ENCODE measurements at places on chromosomes 5 and 9.

- DNase-seq: no peak
Measured at GRCh38 chr9:109652112-109652511, 127.9 kb upstream of the PALM2AKAP2 start.

DNA sequence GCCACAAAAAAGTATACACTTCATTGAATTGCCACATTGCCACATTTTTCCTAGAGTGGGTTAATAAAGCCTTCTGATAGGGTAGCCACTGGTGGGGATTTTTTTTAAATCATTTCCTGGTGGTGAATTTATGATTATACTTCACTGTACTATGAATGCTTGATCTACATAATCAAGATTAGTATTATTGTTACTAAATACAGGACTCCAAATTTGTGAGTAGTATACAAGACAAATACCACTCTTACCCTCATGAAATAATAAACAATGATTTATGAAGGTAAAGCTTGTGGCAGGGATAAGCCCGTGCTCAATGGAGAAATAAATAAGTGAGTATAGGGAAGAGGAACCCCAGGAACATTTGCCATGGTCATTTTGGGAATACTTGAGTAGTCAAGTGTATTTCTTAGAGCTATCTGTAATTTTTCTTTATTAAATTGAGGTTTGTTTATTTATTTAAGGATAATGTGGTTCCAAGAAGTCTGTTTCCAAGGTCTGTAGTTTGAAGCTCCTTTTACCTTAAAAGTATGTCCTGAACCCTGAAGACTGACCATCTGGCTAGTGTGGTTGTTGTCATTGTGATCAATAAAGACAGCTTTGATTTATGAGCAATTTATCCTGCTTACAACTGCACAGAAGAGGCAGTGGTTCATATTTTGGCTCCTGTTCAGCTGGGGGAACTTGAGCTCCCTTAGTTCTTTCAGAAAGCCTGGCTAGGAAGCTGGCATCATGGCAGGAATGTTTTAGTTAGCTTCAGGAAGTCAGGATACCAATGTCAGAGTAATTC lies 118.6 kb downstream of the ZSWIM6 start:
- DNase-seq: no peak

GRCh38 chr5:158175934-158176481 lies 317.1 kb upstream of the CLINT1 start:
- peak; percentile 74 for DNase-seq

DNA sequence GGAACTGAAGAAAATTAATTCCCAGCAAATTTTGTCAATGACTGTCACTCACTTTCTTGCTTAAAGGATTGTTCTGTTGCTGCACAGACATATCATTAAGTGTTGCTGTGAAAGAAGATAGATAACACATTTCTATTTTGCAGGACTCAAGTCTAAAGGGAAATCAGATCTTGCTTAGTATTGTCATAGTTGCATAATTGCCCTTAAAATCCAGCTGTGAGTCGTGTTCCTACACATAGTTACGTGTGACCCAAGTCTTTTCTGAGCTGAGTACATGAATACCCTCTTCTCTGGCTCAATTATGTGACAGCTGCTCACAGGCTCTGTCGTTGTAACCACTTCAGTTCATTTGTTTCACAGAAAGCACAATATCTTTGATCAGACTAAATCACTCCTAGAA lies 390.8 kb downstream of the DTWD2 start:
- DNase-seq: no peak

DNA sequence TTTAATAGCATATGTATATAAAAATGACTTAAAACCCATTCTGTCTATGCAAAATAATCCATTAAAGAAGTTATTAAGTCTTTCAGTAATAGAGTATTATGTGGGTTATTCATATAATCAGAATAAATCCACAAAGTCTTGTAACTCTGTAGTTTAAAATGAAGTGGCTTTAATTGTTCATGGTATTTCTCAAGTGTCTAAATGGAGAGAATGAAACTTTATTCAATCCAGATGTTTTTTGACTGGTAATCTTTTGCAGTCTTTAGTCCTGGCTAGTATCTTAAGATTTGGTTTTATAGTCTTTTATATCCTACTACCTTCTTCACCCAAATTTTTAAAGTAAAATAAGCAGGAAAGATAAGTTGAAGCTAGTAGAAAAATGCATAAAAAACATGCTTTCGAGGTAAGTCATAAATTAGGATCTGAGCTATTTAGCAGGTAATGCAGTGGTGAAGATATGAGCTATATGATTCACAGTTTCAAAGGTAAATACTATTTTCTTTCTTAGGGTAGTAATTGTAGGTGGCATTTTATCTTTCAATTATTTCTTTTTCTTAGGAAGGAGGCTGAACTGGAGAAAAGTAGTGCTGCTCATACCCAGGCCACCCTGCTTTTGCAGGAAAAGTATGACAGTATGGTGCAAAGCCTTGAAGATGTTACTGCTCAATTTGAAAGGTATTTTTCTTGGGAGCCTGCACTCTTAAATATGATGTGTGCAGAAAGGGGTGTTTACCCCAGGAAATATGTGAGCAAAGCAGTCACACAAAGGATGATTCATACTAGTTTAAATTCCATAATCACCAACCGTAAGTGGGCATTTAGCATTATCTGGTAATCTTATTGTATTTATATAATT lies 17.9 kb downstream of the HMMR start:
- DNase-seq: no peak

GRCh38 chr5:78472469-78473106 lies 112.2 kb downstream of the SCAMP1 start:
- DNase-seq: peak; percentile 35

DNA sequence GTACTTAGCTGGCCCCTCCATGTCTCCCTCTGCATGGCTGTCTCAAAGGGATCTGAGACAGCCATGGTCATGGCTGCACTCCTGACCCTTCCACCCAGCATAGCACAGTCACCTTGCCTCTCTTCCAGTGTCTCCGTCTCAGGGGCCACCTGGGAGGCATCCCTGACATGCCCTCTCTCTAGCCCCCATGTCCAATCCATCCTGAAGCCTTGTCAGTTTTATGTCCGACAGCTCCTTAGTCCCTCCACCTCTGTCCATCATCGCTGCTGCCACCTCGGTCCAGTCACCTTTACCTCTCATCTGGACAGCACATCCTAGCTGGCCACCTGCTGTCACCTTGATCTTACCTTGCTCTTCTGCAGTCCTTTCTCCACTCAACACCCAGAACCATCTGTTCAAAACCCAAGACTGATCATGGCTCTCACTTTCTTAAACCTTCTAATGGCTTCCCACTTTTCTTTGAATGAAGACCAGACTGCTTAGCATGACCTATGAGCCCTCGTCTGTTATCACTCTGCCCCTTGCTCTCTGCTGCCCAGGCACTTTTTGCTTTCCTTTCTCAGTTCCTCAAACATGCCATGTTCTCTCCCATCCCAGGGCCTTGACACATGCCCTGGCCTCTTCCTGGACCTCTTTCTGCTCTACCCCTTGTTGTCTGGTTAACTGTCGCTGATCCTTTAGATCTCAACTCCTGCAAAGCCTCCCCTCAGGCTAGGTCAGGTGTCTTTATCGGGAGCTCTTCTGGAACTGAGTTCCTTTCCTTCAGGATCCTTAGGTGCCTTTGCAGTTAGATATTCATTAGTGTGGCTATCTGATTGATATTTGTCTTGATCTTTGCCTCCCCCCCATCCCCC lies 181.8 kb upstream of the PITX1 start:
- DNase-seq: peak; percentile 8

- DNase-seq: no peak
Measured at GRCh38 chr9:107138261-107138992, 144.7 kb upstream of the RAD23B start.

DNA sequence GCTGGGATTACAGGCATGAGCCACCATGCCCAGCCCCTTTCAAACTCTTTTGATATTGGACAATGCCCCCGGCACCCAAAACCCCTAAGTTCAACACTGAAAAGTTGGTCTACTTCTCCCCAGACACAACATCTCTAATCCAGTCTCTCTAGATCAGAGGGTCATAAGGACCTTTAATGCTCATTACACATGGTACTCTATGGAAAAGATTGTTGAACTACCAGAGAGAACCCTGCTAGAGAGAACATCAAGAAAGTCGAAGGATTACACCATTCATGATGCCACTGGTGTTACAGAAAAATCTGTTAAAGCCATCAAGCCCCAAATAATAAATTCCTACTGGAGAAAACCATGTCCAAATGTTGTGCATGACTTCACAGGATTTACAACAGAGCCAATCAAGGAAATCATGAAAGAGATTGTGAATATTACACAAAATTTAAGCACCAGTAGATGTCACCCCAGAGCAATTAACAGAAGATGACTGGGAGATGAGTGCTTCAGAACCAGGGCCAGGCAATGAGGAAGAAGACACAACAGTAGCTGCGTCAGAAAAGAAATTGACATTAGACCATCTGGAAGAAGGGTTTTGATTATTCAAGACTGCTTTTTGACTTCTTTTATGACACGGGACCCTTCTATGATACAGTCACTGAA lies 28.3 kb upstream of the NIPAL4 start:
- peak; percentile 77 for DNase-seq

- DNase-seq: no peak
Measured at GRCh38 chr5:53873235-53873634, 312.8 kb downstream of the NDUFS4 start.

DNA sequence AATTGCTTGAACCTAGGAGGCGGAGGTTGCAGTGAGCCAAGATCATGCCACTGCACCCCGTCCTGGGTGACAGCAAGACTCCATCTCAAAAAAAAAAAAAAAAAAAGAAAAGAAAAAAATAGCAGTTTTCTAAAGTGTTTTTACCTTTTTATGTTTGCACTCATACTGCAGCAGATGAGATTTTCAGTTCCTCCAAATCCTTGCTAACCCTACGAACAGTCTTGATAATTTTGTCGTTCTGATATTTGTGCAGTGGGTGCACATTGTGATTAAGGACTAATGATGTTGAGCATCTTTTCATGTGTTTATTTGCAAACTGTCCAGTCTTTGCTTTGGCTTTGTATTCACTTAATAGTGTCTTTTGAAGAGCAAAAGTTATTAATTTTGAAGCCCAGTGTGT lies 42.9 kb downstream of the ZCCHC7 start:
- no peak for DNase-seq

DNA sequence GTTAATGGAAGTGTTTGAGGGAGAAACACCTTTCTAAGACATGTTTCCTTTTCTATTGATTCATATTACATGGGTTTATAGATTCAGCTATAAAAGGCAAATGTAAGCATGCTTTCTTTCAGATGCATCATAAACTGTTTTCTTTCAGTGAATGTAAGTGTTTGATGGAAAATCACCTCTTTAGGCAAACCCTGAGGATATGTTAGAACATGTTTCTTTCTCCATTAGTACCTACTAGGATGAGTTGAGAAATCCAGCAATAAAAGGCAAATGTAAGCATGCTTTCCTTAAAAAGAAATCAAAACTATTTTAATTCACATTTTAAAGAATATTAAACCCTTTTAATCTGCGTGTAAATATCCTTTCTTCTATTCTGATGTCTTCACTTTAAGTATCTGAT lies 31.6 kb downstream of the FNIP1 start:
- no peak for DNase-seq

- DNase-seq: no peak
Measured at GRCh38 chr5:175045820-175046219, 321.4 kb downstream of the MSX2 start.

DNA sequence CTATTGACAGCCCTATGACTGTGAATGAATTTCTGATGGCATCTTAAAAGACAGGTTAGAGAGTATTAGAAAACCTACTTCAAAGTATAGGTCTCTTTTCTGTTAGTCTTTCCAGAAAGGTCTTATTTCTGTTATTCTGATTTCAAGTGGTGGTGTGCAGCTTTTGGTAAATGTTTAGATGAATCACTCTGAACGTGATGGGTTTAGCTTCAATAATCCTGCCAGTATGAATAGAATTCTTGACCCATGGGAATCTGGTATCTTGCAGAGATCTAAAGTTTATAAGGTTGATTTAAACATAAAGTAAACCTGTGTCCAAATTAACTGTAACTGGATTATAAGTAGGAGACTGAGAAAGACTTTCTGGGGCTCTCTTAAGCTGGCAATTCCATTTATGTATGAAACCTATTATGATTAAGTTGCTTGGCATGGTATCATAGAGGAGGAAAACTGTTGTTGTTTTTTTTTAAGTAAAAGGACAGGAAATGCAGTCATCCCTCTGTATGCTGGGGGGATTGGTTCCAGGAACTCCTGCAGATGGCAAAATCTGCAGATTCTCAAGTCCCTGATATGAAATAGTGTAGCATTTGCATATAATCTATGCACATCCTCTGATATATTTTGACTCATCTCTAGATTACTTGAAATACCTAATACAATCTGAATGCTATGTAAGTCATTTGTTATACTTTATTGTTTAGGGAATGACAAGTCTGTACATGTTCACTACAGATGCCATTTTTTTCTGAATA lies 77.0 kb upstream of the ADAMTS19 start:
- DNase-seq: no peak

DNA sequence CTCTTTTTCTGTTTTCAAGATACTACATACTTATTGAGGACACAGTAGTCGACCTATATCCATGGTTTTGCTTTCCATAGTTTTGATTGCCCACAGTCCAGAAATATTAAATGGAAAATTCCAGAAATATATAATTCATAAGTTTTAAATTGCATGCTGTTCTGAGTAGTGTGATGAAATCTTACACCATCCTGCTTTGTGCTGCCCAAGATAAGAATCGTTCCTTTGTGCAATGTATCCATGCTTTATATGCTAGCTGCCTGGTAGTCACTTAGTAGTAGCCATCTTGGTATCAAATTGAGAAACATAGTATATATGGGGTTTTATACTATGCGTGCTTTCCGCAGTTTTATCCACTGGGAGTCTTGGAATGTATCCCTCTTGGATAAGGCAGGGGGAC lies 59.0 kb downstream of the CWC27 start:
- no peak for DNase-seq

DNA sequence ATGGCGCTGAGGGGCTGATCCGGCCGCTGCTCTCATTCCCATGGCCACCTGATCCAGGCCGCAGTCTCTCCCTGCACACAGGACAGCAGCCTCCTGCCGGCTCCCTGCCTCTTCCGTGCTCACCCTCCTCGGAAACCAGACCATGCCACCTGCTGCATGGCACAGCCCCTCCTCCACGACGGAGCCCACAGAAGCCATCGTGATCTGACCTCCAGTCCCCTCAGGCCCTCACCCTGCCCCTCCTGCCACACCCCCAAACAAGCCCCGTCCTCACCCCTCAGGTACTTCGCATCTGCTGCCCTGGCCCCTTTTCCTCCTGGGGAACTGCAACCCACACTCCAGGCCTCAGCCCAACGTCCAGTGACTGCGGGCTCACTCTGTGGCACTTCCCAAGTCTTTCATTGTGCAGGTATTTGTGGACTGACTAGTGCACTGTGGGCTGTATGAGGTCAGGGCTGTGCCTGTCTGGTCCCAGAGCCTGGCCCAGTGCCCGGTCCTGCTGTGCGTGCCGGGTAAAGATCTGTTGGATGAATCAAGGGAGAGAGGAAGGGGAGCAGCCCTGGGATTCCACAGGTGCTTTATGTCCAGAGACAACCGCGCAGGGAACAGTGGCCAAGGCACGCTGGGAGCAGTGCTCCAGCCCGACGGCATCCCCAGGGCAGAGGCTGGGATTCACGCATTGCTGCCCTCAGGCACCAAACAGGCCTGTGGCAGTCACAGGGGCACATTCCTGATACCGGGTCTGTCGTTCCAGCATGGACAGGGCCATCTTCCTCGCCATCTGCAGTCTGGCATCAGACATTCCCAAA lies 86.1 kb downstream of the ADAMTS2 start:
- DNase-seq: peak; percentile 10
